ENCODE measurements at places on chromosomes 5 and 9. TPM values are rescaled to one million over a fixed set of nuclear protein-coding genes. Genes with fewer than 3 reads are reported as not detected.

The LCN9 gene
- total RNA-seq = not detected

The F2R gene
- total RNA-seq = 50.2 TPM

The GBGT1 gene
- total RNA-seq = 5.6 TPM

The TRPM3 gene
- total RNA-seq = 31.5 TPM

The PPP1R26 gene
- 24.2 TPM for total RNA-seq

The PCDHA4 gene
- 1.8 TPM for total RNA-seq

The CYSRT1 gene
- total RNA-seq = 0.76 TPM

The PRPF4 gene
- 22.2 TPM for total RNA-seq

The MEGF10 gene
- total RNA-seq = 5.7 TPM

The C9orf50 gene
- 0.70 TPM for total RNA-seq

The SEMA4D gene
- total RNA-seq = 53.8 TPM

The GGTA1 gene
- 4.6 TPM for total RNA-seq

The CYSTM1 gene
- 50.5 TPM for total RNA-seq

The FOXD1 gene
- 13.9 TPM for total RNA-seq

The HSPB3 gene
- total RNA-seq = 17.4 TPM

The TAS2R1 gene
- total RNA-seq = not detected

The COL15A1 gene
- total RNA-seq = 107 TPM

The PJA2 gene
- 99.6 TPM for total RNA-seq

The PLAC8L1 gene
- total RNA-seq = not detected

The KCTD16 gene
- 2.8 TPM for total RNA-seq

The CDH9 gene
- total RNA-seq = 10.2 TPM

The PCDHB5 gene
- total RNA-seq = 13.4 TPM

The RGS14 gene
- total RNA-seq = 21.0 TPM

The BTNL3 gene
- total RNA-seq = not detected

The NTRK2 gene
- total RNA-seq = 66.0 TPM

The CER1 gene
- total RNA-seq = 1.1 TPM

The MSMP gene
- not detected for total RNA-seq

The FGFR4 gene
- 57.7 TPM for total RNA-seq

The NELFB gene
- 48.3 TPM for total RNA-seq

The KLHL3 gene
- 22.9 TPM for total RNA-seq

The RANBP17 gene
- 29.2 TPM for total RNA-seq

The TMEM252 gene
- total RNA-seq = 5.7 TPM

The C9orf43 gene
- total RNA-seq = 0.88 TPM

The FOXD4L4 gene
- 0.06 TPM for total RNA-seq

The APBA1 gene
- 24.0 TPM for total RNA-seq

The TAF11L5 gene
- total RNA-seq = not detected

The LURAP1L gene
- 32.5 TPM for total RNA-seq

The SPATA31E1 gene
- not detected for total RNA-seq

The C9orf153 gene
- total RNA-seq = 0.70 TPM

The IFNA13 gene
- total RNA-seq = not detected

The CDK9 gene
- 50.9 TPM for total RNA-seq

The CBY3 gene
- total RNA-seq = 0.58 TPM

The GNAQ gene
- 39.0 TPM for total RNA-seq

The SLC1A3 gene
- total RNA-seq = 5.2 TPM

The SAP30L gene
- total RNA-seq = 23.4 TPM

The SPINK4 gene
- not detected for total RNA-seq

The HBEGF gene
- total RNA-seq = 18.6 TPM

The REEP2 gene
- 3.0 TPM for total RNA-seq
